Activated B cell treated with CpG ODN at 0.5 μM for 24 hours (primary cell): ENCODE measurements at places on chromosomes 5 and 9.
A peak's percentile ranks its signal among the peaks of the same experiment; 100 is the strongest.

DNA sequence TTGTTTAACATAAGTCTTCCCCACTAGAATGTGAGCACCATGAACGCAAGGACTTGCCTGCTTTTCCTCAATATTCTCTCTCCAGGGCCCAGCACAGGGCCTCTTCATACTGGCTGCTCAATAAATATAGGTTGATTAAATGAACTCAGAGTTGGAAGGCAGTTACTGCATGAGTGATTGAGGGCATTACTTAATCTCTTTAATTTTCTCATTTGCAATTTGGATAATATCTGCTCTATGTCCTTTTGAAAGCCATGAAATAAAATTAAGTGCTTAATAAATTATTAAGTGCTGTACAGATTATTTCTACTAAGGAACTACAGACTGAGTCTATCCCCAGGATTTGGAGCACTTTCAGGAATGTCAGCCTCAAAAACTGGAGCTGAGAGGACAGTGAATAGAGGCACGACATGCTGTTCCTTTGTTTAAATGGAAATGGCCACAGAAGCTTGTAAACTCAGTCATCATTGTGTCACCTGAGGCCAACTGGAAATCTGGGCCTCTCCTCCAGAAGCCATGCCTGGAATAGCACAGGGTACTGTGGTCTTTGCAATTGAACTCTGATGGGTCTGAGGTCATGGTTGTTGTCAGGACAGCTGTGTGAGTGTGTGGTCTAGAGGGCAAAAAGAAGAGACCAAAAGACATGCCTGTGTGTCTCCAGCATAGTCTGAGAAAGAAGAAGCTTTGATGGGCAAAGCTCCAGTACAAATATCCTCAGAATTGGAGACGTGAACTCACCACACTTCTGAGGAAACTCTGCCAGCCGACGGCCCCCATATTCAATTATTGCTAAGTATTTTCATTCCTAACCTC lies 86.1 kb downstream of the SH3TC2 start:
- DNase-seq = no peak
- no peaks in the 10 kb centered on the region for H3K4me1 ChIP-seq
- no peaks in the 10 kb centered on the region for H3K36me3 ChIP-seq
- peaks cover 14% of the 10 kb centered on the region for H3K27me3 ChIP-seq

DNA sequence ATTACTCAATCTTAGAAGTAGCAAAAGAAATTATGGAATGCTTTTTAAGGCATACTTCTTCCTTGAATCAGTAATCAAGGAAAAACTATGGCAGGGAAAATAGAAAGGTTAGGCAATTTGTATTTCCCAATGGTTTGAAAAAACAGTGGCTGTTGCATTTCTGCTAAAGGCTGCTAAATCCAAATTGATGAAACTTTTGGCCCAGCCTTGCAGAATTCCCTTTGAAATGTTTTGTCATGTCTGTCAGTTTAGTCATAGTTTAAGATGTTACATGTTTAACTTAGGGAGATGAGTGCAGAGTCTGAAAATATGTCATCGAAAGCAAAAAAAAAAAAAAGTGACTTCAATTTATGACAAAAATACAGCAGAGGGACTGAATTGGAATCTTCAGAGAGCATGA lies 878.9 kb upstream of the WWC1 start:
- DNase-seq = no peak
- H3K36me3 ChIP-seq = no peaks in the 10 kb centered on the region
- no peak overlapping the region for H3K4me3 ChIP-seq
- H3K4me1 ChIP-seq = no peaks in the 10 kb centered on the region

- no peaks in the 10 kb centered on the region for H3K27me3 ChIP-seq
- H3K36me3 ChIP-seq = peaks cover 19% of the 10 kb centered on the region
- no peak overlapping the region for H3K27ac ChIP-seq
- DNase-seq = no peak
Observed at GRCh38 chr9:121219530-121219929, 17.9 kb upstream of the RAB14 start.

DNA sequence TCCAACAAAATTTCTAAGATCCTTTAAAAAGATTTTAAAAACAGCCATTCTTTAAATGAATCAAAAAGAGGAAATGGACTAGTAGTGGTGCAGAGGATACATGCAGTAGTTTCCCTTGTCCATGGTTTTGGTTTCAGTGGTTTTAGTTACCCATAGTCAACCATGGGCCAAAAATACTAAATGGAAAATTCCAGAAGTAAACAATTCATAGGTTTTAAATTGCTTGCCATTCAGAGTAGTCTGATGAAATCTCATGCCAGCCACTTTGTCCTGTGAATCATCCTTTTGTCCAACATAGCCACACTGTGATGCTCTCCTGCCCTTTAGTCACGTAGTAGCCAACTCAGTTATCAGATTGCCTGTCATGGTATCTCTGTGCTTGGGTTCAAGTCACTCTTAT lies 286.1 kb downstream of the ANXA1 start:
- H3K36me3 ChIP-seq = no peaks in the 10 kb centered on the region
- DNase-seq = no peak
- H3K27me3 ChIP-seq = no peaks in the 10 kb centered on the region
- no peak overlapping the region for H3K4me3 ChIP-seq
- no peak overlapping the region for H3K27ac ChIP-seq
- H3K4me1 ChIP-seq = no peaks in the 10 kb centered on the region

- no peak overlapping the region for H3K27ac ChIP-seq
- H3K4me1 ChIP-seq = no peaks in the 10 kb centered on the region
- H3K36me3 ChIP-seq = no peaks in the 10 kb centered on the region
- H3K4me3 ChIP-seq = no peak overlapping the region
Observed at GRCh38 chr5:168464214-168464613, 22.1 kb upstream of the RARS1 start.

- peak overlapping the region; percentile 87 for H3K4me3 ChIP-seq
- peaks cover 29% of the 10 kb centered on the region for H3K4me1 ChIP-seq
- H3K36me3 ChIP-seq = peaks cover 18% of the 10 kb centered on the region
- peak overlapping the region; percentile 66 for H3K27ac ChIP-seq
- no peaks in the 10 kb centered on the region for H3K27me3 ChIP-seq
Observed at GRCh38 chr9:129081388-129081904, 535 bp downstream of the DOLPP1 start.

GRCh38 chr5:28648108-28648507 lies 1609.7 kb upstream of the CDH9 start:
- no peak overlapping the region for H3K4me3 ChIP-seq
- H3K36me3 ChIP-seq = no peaks in the 10 kb centered on the region
- H3K27ac ChIP-seq = no peak overlapping the region
- DNase-seq = no peak
- no peaks in the 10 kb centered on the region for H3K4me1 ChIP-seq

DNA sequence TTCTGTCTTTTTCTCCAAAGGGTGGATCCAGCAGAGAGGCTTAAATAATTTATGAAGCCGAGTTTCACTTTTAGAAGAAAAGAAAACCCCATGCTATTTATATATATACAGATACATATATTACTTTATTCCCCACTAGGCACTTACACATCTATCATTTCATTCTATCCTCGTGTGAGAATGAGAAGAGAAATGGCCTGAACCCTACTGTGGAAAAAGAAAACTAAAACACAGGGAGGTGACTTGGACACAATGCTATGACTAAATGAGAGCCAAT lies 195.2 kb downstream of the NR3C1 start:
- H3K4me1 ChIP-seq = peaks cover 17% of the 10 kb centered on the region
- no peaks in the 10 kb centered on the region for H3K27me3 ChIP-seq
- no peak overlapping the region for H3K4me3 ChIP-seq

- H3K27ac ChIP-seq = no peak overlapping the region
- DNase-seq = no peak
- peaks cover 10% of the 10 kb centered on the region for H3K4me1 ChIP-seq
Observed at GRCh38 chr9:4859035-4859434, 66.3 kb downstream of the RCL1 start.

DNA sequence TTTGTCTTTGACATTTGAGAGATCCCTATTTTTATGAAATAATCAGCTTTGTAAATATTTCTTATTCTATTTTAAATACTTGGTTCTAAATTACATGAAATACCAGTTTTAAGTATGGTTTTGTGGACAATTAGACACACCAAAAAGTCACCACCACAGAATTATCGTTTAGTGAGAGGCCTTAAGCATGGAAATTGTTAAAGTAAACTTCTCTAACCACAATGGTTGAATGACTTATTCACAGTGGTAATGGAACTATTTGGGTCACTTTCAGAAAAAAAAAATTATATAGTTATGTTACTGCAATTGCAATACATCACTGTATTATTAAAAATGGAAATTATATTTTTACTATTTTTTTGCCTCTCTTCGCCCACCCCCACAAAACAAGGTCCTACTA lies 1252.5 kb downstream of the EFNA5 start:
- DNase-seq = no peak
- no peak overlapping the region for H3K27ac ChIP-seq
- no peak overlapping the region for H3K4me3 ChIP-seq
- H3K4me1 ChIP-seq = no peaks in the 10 kb centered on the region

DNA sequence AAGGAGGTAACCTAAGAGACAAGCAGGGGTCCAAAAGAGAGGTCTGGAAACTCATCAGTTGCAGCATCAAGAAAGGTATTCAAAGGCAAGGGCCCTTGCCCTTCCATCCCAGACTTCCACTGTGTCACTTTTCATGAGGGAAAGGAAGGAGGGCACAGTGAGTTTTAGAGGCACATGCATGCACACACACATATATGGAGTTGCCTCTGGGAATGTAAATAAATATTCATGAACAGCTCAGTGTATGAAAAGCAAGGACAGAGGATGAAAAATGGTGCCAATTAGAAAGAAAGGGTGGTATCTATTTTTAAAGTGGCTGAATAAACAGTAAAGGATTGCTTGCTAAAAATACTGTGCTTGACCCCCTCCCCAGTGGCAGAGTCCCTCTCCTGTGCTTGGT lies 105.3 kb upstream of the LRRTM2 start:
- no peak overlapping the region for H3K27ac ChIP-seq
- no peaks in the 10 kb centered on the region for H3K27me3 ChIP-seq
- no peak for DNase-seq
- H3K36me3 ChIP-seq = no peaks in the 10 kb centered on the region
- H3K4me3 ChIP-seq = no peak overlapping the region

GRCh38 chr9:109267555-109267954 lies 53.3 kb downstream of the EPB41L4B start:
- DNase-seq = no peak
- H3K4me3 ChIP-seq = no peak overlapping the region
- no peaks in the 10 kb centered on the region for H3K4me1 ChIP-seq

GRCh38 chr9:3008091-3008490 lies 164.2 kb upstream of the PUM3 start:
- H3K4me1 ChIP-seq = no peaks in the 10 kb centered on the region
- no peak for DNase-seq
- H3K4me3 ChIP-seq = no peak overlapping the region
- H3K27ac ChIP-seq = no peak overlapping the region
- peaks cover 2% of the 10 kb centered on the region for H3K27me3 ChIP-seq

GRCh38 chr9:92734931-92735635 lies 29.6 kb downstream of the BICD2 start:
- peak overlapping the region; percentile 61 for H3K27ac ChIP-seq
- H3K27me3 ChIP-seq = no peaks in the 10 kb centered on the region
